ENCODE measurements at places on chromosomes 2 and 18.
A peak's percentile ranks its signal among the peaks of the same experiment; 100 is the strongest.

DNA sequence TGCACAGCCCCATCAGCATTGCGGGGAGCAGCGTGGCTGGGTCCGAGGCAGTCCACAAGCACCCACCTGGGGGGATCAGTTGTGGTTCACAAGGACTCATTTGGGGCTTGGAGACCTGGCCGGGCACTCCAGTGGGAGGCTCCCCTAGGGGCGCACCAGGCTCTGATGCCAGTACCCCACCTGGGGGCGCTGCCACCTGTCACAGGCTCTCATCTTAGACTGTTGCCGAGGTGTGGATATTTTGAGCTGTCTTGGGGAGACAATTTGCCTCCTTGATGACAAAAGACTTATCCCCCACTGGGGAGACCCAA is 3.0 kb downstream of the ADRA2B start:
- H3K27ac ChIP-seq: no peak overlapping the region

DNA sequence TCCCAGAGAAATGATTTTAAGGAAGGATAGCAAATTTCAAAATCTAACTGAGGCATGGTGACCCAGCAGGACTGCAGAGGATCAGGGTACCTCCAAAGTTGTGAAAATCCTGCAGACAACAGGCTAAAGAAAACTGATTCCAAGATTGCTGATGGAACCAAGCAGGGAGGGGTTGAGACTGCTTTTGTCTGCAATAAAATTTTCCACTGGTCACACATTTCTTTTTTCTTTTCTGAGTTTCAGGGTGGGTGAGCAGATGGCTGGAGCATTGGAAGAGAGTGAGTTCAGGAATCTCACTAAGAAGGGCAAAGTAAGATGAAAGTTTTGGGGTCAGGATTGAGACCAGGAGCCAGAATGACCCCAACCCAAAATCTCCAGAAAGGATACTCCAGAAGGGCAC is 321.0 kb downstream of the TNS1 start:
- H3K27ac ChIP-seq: no peak overlapping the region
- no peaks in the 10 kb centered on the region for H3K27me3 ChIP-seq
- H3K4me3 ChIP-seq: no peak overlapping the region
- H3K36me3 ChIP-seq: no peaks in the 10 kb centered on the region

- no peak overlapping the region for H3K4me3 ChIP-seq
- no peak for DNase-seq
- H3K27me3 ChIP-seq: no peaks in the 10 kb centered on the region
- peaks cover 16% of the 10 kb centered on the region for H3K4me1 ChIP-seq
- H3K36me3 ChIP-seq: no peaks in the 10 kb centered on the region
Observed at GRCh38 chr2:216803791-216804190, 56.1 kb downstream of the TNP1 start.

- no peaks in the 10 kb centered on the region for H3K27me3 ChIP-seq
- H3K4me3 ChIP-seq: no peak overlapping the region
- no peak for DNase-seq
- H3K27ac ChIP-seq: no peak overlapping the region
Observed at GRCh38 chr2:170088776-170089175, 89.2 kb upstream of the MYO3B start.

DNA sequence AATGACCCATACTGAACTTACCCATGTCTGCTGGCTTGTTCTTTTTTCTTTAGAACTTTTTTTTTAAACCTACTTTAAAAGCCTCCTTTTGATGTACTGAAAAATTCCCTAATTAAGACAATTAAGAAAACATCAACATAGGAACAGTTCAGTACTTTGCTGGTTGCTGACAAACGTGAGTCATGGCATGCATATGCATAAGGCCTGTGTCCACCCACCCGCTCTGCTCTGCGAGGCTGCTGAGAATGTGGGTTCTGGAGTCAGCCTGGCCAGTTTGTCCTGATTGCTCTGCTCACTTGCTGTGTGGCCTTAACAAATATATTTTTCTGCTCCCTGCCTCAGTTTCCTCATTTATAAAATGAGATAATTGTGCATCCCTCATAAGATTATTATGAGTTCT is 27.3 kb downstream of the LAMA3 start:
- H3K27me3 ChIP-seq: no peaks in the 10 kb centered on the region
- no peaks in the 10 kb centered on the region for H3K36me3 ChIP-seq
- DNase-seq: no peak
- H3K27ac ChIP-seq: no peak overlapping the region

DNA sequence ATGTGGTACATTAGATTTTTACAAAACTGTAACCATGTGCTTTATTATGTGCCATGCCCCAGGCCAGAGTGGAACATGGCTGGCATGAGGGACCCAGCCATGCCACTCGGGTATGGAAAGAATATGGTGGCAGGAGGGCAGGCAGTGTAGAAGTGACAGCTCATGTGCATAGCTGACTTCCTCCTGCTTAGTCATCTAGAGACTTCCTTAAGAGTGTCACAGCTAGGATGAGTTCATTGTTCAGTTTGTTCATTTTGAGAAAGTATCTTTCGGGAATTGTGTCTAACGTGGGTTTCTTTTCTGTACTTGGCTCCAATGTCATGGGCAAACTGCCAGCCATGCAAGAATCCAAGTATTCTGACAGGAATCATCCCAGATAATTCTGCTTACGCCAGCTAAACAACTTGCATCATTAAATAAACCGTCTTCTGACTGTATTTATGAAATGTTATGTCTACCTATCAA is 94.3 kb upstream of the ITGB6 start:
- H3K27ac ChIP-seq: no peak overlapping the region
- H3K36me3 ChIP-seq: no peaks in the 10 kb centered on the region
- DNase-seq: no peak
- H3K4me1 ChIP-seq: peaks cover 19% of the 10 kb centered on the region

- H3K4me1 ChIP-seq: peaks cover 8% of the 10 kb centered on the region
- no peaks in the 10 kb centered on the region for H3K27me3 ChIP-seq
- no peak overlapping the region for H3K4me3 ChIP-seq
- H3K27ac ChIP-seq: no peak overlapping the region
- DNase-seq: no peak
- H3K36me3 ChIP-seq: no peaks in the 10 kb centered on the region
Observed at GRCh38 chr18:55912919-55913318, 324.9 kb upstream of the TCF4 start.

- no peak overlapping the region for H3K27ac ChIP-seq
- H3K36me3 ChIP-seq: no peaks in the 10 kb centered on the region
- no peaks in the 10 kb centered on the region for H3K27me3 ChIP-seq
- H3K4me3 ChIP-seq: no peak overlapping the region
- no peak for DNase-seq
Observed at GRCh38 chr18:47399475-47399874, 148.0 kb upstream of the SKOR2 start.

GRCh38 chr18:59576541-59577385 is 120.5 kb downstream of the CCBE1 start:
- DNase-seq: no peak
- no peaks in the 10 kb centered on the region for H3K27me3 ChIP-seq
- no peaks in the 10 kb centered on the region for H3K4me1 ChIP-seq
- H3K36me3 ChIP-seq: no peaks in the 10 kb centered on the region
- no peak overlapping the region for H3K27ac ChIP-seq
- H3K4me3 ChIP-seq: no peak overlapping the region

- no peak for DNase-seq
- H3K36me3 ChIP-seq: no peaks in the 10 kb centered on the region
- no peak overlapping the region for H3K27ac ChIP-seq
- H3K27me3 ChIP-seq: no peaks in the 10 kb centered on the region
- no peaks in the 10 kb centered on the region for H3K4me1 ChIP-seq
Observed at GRCh38 chr2:201678401-201678800, 20.0 kb downstream of the MPP4 start.

DNA sequence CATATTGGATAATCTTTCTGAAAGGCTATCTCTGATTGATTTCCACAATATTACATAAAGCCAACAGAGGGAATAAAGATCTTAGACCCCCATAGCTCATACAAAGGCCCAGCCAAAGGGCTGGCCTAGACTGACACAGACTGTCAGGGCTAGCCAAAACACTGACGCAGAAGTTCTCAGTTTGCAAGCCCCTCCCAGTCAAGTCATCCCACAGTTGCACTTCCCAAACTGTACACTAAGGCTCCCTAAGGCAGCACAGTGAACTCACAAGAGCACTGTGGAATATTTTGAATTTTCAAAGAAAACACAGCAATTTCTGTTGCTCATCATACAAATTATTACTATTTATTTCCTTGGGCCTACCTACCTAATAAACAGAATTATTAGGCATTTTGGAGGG is 244.9 kb downstream of the SP3 start:
- DNase-seq: no peak
- H3K36me3 ChIP-seq: no peaks in the 10 kb centered on the region
- H3K4me1 ChIP-seq: no peaks in the 10 kb centered on the region
- no peak overlapping the region for H3K4me3 ChIP-seq

DNA sequence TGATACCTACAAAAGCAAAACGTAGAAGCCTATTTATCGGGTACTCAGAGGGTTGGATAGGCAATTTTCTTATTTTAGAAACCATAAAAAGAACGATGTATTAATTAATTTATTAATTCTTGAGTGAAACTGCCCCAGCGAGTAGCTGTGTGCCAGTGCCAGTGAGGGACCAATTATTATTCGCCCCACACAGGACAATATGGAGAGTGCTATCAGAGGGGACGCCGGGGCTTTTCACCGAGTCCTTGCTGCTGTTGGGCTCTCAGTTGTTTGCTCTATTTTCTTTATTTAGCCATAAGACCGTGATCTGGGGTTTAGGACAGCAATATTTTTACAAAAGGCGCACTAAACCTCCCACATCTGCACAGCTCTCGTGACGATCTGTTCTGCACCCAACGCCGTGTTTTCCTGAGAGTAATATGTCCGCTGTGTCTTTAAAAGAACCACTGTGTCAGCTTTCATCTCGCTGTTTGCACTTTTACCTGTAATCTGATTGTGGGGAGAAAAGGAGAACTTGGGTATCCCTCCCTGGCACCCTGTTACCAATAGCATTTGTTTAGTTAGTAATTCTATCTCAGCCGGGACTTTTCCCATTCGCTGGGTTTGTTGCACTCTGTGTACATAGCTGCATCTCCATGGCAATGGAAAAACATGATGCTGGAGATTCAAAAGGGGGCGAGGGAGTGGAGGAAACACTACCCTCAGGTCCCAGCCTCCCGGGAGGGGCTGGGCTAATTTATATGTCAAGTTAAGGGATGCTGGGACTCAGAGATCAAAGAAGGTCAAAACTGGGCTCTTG is 30.1 kb upstream of the ZNF516 start:
- H3K36me3 ChIP-seq: no peaks in the 10 kb centered on the region
- no peak overlapping the region for H3K27ac ChIP-seq
- H3K4me1 ChIP-seq: peaks cover 11% of the 10 kb centered on the region
- H3K4me3 ChIP-seq: peak overlapping the region; percentile 18

- H3K4me3 ChIP-seq: no peak overlapping the region
- no peak overlapping the region for H3K27ac ChIP-seq
- H3K36me3 ChIP-seq: peaks cover 22% of the 10 kb centered on the region
- H3K4me1 ChIP-seq: peaks cover 10% of the 10 kb centered on the region
- H3K27me3 ChIP-seq: no peaks in the 10 kb centered on the region
Observed at GRCh38 chr18:2948038-2948437, 64.9 kb downstream of the LPIN2 start.

Measured in thoracic aorta (tissue), 2 donors.